Inflammatory macrophage treated with lipopolysaccharide for 1 hour (primary cell): ENCODE measurements at places on chromosomes 4 and X.
A peak's percentile ranks its signal among the peaks of the same experiment; 100 is the strongest.

GRCh38 chrX:81367291-81367690 lies 165.4 kb downstream of the SH3BGRL start:
- peak; percentile 50 for DNase-seq

GRCh38 chr4:112296949-112297880 lies at the start of gene ALPK1:
TSS of gene ALPK1 (plus strand) at chr4:112297369.
- DNase-seq, result peak; percentile 92

DNA sequence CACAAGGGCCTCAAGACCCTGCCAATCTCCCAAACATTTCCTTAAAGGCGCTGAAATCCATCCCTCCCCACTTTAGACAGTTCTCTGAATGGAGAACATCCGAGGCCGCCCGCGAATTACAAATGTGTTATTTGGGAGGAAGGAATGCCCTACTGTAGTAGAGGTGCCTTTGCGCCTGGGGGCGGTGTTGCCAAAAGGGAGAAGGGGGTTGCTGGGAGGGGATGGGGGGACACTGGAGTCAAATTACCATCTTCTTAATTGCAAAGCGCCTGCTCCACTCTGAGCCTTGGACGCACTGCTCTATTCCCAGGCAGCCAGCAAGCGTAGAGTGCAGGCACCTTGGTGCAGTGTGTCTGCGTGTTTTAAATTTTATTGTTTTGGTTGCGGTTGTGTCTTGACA lies 2.7 kb downstream of the TMEM255A start:
- no peak for DNase-seq

- peak; percentile 1 for DNase-seq
Measured at GRCh38 chr4:151325111-151325948, at the start of gene SH3D19. TSS of gene SH3D19 (minus strand) at chr4:151325605. CDS start at chr4:151325352, 253 bp downstream.

DNA sequence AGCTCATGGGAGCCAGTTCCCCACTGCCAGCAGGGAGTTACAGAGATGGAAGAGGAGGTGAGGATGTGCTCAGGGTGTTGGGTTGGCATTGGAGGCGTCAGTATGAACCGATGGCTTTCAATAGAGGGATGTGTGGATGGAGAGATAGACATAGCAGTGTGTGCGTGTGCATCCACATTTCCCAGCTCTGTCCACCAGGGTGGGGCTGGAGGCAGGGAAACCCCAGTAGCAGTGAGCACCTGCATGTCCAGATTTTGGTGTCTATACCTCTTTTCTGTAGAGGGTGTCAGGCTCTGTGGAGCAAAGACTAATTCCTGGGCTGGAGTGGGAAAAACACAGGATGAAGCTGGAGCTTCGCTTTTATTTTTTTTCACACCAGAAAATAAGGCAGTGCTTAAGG lies 37.2 kb upstream of the HGFAC start:
- DNase-seq, result no peak

DNA sequence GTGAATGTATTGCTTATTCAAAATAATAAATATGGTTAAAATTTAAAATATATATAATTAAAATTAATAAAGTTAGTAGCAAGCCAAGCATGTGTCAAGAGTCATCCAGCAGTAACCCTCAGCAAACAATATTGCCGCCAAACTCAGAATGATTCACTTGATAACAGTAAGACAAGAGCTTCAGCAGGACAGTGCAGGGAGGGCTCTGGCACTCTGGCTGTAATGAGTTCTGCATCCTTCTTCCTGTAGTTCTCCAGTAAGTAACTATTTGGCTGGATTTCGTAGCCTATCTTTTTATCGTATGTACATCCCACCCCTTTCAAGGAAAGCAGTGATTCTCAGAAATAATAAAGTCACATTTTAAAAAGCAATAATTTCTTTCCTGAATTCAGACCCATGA lies 17.6 kb downstream of the OTUD6A start:
- no peak for DNase-seq

DNA sequence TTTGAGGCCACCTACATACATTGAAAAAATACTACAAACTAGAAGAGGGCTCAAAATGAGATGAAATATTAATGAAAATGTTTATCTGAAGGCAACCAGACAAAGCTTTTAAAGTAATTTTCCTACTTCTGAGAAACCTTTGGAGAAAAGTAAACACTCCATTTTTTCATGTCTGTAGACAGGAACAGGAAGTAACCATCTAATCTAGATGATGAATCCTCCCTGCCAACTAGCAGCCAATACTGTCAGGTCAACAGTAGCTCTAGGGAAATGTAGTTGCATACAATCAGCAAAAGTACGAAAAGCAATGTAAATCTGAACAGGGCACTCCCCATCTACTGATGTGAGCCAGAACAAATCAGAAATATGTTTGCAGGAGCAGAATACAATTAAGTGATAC lies 49.0 kb downstream of the AMMECR1 start:
- no peak for DNase-seq

GRCh38 chr4:11626066-11626465 lies 197.4 kb upstream of the HS3ST1 start:
- DNase-seq, result no peak

DNA sequence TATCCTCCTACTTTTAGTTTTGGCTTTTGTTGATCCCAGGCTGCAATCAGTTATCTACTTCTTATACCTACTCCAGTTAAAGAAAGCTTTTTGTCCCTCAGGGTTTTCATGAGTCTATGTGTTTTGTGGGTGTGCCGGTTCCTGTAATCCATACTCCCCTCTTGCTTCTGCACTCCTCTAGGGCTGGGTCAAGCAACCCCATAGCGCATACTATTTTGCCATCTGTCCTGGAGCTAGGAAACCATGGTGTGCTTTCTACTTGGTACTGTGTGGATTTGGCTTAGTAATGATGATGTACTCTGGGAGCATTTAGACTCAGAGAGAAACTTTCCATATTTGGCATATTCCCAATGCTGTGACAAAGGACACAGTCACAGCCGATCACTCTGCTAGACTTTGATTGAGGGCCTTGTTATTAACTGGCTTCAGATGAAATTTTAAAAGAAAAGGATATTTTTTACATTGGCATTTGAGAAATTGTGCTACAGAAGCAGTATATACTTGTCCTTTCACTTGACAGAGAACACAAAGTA lies 86.1 kb upstream of the GRXCR1 start:
- no peak for DNase-seq

DNA sequence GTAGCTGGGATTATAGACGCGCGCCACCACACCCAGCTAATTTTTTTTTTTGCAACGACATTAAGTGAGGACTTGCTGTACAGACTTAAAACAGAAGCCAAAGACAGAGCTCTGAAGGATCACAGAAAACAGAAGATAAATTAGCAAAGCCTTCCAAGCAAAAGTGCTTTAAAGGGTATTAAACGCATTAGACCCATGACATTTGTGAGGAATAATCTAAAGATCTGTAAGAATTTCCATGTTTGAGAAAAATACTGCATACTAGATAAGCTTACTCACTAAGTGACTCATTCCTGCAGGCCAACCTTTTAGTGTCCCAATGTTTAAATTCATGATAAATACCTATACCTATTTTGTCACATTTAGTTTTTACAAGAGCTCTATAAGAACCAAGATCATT lies 27.4 kb downstream of the SMARCA1 start:
- no peak for DNase-seq

DNA sequence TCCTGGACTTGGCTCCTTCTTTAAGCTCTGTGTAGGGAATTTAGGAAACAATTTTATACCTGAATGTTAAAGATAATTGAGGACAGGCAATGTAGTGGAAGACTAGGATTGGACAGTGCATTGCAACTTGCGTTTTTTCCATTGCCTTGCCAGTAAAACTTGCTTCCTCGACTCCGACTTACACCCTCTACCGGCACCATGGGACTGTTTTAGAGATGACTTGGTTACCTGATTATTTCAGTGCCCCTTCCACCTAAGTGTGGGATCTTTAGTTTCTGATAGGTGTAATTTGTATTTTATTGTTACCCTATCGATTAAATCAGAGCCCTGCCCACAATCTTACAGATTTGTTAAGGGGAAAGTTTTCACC lies 1.2 kb downstream of the PRPS1 start:
- DNase-seq, result no peak

DNA sequence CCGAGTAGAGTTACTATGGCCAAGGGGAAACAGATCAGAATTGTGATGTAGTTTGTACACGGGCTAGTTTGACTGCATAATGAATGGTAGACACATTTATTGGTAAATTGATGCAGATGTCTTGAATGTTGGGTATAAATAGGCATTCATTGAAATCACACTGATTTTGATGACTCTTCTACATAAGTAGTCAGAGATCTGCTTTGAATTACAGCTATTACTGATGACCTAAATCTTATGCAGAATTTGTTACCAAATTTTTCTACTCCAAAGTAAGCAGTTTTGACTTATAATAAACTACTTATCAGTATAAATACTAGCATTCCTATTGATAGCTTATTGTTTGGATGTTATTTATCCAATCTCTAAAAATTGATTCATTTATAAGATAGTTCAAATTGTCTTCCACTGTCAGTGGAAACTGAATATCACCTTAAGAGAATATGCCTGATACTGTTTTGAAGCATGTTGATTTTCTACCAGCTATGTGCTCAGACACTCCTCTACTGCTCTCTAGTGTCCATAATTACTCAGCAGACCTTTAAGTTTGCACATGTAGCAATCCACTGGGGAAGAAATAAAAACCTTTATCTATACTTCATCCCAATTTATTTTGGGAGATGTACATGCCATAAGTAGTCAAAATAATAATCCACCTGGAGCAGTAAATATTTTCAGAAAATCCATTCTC lies 120.3 kb downstream of the RASL11B start:
- DNase-seq, result peak; percentile 16

DNA sequence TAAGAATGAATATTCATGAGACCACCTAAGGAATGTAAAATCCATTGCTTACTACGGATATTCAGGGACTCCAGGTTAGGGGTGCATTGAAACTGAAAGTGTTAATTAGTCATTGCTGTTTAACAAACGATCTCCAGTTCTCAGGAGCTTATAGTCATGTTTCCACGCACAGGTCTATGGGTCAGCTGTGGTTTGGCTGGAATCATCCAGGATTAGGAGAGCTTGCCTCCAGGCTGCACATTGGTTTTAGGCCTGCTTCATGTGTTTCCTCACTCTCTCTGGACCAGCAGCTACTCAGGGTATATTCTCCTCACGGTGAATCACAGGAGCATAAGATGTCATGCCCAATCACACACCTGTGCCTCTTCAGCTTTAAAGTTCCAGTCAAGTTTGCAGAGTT lies 98.9 kb downstream of the ATXN3L start:
- DNase-seq, result no peak

DNA sequence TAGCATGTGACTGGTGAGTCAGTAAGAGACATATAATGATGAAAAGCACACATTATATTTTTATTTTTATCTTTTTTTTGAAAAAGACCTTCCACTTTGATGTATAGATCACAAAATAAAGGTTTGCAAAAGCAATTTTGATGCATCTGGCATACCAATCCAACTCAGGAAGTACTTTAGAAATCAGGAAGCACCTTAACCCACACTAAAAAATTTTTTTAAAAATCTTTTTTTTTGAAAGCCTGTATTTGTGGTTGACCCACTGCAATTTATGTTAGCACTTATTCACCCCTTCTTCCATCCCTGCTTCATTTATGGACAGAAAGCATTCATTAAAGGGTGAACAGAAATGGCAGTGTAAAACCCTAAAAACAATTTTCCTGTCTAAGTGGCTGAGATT lies 16.6 kb downstream of the TMEM255A start:
- DNase-seq, result no peak

- DNase-seq, result no peak
Measured at GRCh38 chr4:92266521-92266920, 37.2 kb upstream of the GRID2 start.

GRCh38 chr4:33400504-33400903 lies 2680.3 kb downstream of the PCDH7 start:
- no peak for DNase-seq

- no peak for DNase-seq
Measured at GRCh38 chrX:149152941-149153340, 352.2 kb downstream of the IDS start.

DNA sequence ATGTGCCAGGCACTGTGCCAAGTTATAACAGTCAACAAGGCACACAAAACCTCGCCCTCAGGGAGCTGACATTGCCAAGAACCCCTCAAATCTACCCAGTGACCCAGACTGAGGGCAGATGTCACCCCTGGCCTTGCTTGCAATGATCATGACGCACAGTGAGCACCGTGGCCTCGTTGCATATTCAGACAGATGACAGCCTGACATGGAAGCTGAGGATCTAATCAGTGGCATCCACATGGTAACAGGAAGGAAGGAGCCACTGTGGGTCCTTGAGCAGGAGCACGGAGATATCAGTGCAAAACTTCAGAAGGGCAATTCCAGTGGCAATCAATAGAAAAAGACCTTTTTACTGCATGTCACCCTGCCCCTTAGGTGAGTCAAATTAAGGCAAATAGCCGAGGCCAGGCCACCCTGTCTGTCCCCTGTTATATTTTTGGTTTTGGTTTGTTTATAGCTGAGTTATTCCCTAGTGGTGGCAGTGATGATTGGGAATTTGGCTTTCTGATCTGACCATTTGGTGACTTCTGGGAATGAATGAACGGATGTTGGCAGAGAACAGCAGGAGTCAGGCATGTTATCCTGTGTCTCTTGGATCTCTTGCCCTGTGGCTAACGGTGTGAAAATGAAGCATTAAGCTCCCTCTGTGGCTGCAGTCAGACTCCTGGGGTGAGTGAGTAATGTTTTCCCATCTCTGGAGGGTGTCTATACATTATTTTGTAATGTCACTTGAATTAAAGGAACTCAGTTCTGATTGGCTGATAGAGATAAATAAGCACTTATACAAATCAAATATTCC lies 20.4 kb downstream of the WDR13 start:
- DNase-seq, result no peak

DNA sequence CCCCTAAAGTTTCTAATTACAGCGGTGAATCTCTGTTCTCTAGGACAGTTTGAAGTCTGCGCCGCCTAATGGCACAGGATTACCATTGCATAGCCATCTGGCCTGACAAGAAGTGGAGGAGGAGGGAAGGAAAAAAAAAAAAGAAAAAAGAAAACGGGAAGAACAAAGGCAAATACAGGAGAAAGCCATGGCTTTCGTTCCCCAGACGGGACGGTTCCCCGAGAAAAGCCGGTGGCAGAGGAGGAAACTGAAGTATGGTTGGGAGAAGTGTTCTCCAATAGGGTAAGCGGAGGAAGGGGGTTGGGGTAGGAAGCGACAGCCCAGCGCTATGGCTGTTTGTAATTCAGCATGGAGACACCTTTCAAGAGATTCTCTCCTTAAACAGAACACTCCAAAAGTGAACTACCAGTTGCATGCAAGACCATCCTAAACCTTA lies 80.8 kb downstream of the HMGN5 start:
- DNase-seq, result peak; percentile 50

DNA sequence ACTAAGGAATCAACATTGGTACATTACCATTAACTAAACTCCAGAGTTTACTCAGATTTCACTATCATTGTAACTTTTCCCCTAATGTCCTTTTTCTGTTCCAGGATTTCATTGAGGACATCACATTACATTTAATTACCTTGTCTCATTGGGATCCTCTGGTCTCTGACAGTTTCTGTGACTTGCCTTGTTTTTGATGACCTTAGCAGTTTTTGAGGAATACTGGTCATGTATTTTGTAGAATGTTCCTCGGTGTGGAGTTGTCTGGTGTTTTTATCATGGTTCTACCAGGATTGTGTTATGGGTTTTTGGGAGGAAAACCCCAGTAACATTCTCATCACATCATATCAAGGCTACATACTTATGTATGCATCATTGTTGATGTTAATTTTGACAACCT lies 95.6 kb upstream of the TBC1D9 start:
- DNase-seq, result no peak
